ENCODE measurements at places on chromosomes 2 and 18.

GRCh38 chr2:33420726-33421125 lies 55.7 kb upstream of the RASGRP3 start:
- no peak for DNase-seq

DNA sequence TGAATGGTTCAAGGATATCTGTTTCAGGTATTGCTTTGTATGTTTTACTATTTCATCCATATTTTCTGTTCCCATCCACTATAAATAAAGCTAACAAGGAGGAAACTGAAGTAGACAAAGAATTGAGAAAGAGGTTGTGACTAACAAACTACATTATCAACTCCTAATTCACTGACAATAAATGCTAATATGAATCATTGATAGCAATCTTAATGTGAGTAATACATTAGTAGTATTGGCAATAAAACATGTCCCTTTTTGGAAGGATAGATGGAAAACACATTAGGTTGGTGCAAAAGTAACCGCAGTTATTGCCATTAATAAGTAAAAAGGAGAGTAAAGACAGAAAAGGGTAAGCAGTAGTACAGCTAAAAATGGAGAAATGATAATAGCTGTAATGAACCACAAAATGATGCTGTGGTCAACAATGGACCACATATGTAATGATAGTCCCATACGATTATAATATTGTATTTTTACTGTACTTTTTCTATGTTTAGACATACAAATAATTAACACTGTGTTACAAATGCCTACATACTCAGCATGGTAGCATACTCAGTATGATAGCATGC lies 104.7 kb downstream of the THADA start:
- DNase-seq, result no peak

- no peak for DNase-seq
Observed at GRCh38 chr2:228731517-228731916, 539.6 kb downstream of the PID1 start.

DNA sequence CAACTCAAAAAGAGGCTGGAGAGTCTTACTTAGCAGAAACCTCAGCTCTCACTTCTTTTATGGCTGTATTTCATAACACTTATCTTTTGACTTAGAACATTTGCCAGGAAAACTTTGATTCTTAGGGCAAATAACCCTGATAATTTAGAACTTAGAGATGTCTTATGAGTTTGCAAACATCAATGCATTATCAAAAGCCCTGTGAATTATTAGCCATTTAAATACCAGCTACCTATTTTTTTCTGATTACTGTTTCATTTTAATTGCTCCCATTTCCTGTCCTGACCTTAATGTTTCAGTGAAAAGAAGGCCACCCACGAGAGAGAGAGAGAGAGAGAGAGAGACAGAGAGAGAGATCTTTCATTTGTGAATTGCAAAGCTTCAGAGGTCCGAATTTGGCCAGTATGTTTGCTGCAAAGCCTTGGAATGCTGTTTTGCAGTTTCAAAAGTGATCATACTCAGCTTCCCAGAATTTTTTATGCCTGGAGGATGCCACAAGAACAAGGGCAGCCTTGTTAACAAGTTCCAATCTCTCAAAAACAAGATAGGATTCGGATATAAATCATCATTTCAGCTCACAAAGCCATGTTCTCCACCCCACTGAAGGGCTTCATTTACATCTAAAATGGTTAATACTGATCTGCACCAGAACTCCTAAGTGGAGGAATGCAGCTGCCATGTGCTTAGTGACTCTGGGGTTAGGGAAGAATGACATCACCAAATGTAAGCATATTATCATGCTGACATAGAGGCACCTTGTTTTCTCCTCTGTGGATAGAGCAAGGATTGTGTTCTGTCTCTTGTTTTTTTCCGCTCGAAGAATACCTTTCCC lies 478.2 kb downstream of the ARHGAP15 start:
- no peak for DNase-seq

- no peak for DNase-seq
Observed at GRCh38 chr2:117523267-117523666, 291.2 kb upstream of the DDX18 start.

GRCh38 chr2:67917332-67918054 lies 145.3 kb downstream of the C1D start:
- DNase-seq, result no peak

DNA sequence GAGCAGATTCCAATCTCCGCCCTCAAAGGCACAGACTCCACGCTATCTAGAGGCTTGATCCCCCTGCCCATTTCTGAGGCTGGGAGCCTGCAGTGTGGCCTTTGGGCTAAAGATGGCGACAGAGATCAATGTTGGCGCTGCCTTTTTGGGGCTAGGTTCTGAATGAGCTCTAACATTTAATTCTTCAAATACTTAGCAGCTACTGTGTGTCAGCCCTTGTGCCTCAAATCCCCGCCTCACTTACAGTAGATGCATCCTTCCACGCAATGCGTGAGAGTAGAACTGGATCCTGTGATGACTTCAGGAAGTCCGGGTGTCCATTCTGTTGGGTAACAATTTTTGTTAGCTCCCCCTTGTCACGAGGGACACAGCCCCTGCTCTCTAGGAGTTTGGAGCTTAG lies 12.4 kb downstream of the IL1F10 start:
- DNase-seq, result peak; percentile 14

- DNase-seq, result no peak
Observed at GRCh38 chr2:57460396-57461276, 586.0 kb upstream of the VRK2 start.

DNA sequence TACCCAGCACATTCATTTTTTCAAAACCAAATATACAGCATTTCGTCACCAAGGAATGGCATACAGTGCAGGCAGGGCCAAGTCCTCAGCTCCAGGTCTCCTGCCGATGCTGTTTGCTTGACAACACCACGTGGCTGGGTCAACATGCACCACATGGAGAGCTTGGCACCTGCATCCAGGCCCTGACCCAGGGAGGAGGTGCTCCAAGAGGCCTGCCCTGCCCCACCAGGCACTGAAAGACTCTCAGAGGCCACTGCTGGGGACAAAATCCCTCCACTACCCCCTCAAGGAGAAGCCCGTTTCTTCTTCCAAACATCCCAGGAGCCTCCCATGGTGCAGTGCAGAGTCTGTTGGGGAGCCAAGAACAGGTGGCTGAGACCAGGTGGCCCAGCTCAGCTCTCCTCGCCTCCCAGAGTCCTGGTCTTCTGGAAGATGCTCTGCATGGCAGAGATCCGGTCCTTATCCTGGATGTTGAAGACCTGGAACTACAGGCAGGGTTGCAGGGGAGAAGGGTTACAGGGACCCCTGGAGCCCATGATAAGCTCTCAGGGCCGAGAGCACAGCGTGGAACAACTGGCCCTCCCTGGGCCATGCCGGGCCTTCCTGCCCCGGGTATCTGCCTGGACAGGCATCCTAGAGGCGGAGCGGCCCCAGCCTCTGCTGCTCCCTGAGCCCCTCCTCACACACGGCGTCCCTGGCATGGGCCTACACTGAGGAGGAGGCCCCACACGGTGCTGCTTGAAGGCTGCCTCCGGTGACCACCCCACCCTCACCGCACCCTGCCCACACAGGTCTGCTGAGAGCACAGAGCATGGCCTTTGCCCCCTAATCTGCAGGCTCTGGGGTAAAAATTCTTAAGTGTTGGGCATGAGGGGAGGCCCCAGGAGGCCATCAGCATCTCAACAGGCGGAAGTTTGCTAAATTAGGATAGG lies 9.0 kb downstream of the MAB21L4 start:
- no peak for DNase-seq

Measured in activated CD4-positive, alpha-beta T cell treated with anti-CD3 and anti-CD28 coated beads for 4 hours (primary cell).